HFFc6 (cell line): ENCODE measurements at places on chromosomes 13 and 19.

- DNase-seq: peak; percentile 13
Measured at GRCh38 chr13:93227280-93227877, 772 bp downstream of the GPC6 start.

DNA sequence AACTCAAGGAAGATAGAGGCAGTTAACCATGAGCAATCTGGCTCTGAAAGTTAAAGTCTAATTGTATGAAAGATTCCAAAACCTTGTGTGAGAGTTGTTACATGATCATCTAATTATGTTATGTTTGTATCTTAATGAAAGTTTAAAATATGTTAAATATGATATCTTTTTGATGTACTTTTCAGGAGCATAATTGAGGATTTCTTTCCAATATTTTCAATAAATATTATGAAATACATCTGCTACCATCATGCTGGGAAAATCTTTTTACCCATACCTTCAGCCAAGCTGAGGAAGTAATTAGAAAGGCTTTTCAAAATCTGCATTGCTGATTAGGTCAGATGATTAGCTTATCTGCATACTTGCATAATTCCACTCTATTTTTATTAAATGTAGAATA, 318.4 kb downstream of the KLF12 start:
- DNase-seq: no peak

DNA sequence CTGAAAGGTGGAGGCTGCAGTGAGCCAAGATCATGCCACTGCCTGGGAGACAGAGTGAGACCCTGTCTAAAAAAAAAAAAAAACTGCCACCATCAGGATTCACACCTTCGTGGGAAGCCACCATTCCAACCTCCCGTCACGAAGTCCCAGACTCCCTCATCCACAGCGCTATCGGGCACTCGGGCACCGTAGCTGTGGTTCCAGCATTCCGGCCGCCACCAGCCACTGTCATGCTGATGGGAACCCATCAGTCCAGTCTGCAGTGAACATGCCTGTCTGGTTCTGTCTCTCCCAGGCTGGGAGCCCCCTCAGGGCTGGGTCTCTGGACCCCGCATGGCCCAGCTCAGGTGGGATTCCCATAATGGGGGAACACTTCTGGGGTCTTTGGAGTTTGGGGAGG, 27.5 kb downstream of the TINCR start:
- no peak for DNase-seq

GRCh38 chr13:112777637-112778406, 88.0 kb downstream of the ATP11A start:
- DNase-seq: no peak

DNA sequence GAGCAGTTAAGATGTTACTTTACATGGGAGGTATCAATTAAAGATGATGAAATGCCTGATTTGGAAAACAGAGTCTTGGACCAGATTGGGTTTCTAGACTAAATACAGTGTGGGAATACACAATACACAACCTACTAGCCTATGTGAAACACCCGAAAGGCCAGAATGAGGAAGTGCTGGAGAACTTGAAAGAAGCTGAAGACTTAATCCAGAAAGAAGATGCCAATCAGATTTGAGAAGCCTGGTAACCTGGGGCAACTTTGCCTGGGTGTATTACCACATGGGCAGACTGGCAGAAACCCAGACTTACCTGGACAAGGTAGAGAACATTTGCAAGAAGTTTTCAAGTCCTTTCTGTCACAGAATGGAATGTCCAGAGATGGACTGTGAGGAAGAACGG, 43.2 kb downstream of the N4BP2L1 start:
- DNase-seq: no peak

DNA sequence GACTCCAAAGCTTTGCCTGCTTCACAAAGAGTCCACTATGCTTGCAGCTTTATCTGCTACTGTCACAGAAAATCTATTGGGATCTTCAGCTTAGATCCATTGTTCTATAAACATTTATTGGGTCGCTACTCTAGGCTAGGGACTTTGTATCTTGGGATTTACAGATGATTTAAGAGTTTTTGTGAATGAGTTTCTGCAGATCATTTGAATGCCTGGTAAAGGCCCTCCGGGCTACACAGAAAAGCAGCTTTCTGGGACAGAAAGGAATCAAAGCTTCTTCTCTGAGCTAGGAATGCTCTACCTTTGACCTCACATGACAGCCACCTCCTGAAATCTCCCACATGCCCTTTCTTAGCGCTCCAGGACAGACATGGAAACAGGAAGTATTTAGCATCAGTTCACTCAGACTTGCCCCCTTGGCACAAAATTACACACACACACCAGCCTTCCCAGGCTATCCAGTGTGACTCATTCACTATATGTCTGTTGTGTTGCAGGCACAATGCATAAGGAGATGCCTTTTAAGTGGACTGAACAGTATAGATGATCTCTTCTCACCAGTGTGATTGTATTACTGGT, 492.4 kb downstream of the DACH1 start:
- no peak for DNase-seq

DNA sequence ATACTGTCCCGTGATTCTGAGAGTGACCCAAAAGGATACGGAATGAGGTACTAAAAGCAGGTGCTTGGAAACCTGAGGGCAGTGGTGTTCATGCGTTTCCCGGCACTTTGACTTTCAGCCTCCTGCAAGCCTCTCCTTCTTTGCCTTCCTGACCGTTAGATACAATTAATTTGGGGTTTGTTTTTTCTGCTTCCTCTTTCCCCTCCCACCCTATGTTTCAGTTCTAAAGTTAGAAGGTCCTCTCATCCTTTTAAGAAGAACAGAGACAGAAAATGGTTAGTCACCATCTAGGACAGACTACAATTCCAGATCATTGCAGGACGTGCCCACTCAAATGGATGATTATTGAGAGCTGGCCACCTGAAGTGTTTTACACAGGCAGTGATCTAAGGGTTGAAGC, 1.8 kb upstream of the LILRB4 start:
- no peak for DNase-seq

DNA sequence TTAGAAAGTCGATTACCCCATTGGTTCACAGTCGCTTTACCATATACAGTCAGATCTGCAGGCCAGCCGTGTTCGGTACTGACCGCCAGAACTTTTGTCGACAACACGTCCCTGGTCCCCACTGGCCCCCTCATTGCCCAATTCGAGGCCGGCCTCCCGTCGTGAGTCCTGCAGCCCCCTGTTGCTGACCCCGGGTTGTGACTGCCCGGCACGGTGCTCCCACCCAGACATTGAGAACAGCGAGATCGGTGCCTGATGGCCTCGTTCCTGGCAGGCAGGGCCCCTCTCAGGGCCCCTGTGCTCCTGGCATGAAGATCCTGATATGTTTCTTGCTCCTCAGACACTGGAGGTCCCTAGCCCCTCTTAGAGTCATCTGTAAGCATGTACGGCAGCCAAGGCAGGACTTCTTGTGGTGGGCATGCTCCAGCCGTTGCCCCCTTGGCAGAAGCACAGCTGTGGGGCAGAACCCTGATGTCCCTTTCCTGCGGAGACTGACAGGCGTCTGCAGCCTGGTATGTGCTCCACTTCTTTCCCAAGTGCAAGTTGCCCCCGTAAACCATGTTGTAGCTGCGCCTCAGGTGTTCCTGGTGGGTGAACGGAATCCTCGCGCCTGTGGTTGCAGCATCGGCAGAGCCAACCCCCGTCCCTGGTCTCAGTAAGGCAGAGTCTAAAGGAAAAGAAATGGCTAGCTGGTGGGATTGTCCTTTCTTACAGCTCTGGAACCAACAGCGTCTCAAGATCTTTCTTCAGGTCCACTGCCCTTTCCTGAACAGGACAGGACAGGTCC, 123.2 kb upstream of the SPACA7 start:
- DNase-seq: no peak

- DNase-seq: no peak
Measured at GRCh38 chr19:55379174-55379573, 2.5 kb downstream of the TMEM190 start.

- DNase-seq: peak; percentile 47
Measured at GRCh38 chr13:37225414-37226070, 120.1 kb upstream of the CSNK1A1L start.

DNA sequence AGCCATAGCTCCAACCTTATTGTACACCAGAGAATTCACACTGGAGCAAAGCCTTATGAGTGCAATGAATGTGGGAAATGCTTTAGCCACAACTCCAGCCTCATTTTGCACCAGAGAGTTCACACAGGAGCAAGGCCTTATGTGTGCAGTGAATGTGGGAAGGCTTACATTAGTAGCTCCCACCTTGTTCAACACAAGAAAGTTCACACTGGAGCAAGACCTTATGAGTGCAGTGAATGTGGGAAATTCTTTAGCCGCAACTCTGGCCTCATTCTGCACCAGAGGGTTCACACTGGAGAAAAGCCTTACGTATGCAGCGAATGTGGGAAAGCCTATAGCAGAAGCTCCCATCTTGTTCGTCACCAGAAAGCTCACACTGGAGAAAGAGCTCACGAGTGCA, 5.9 kb upstream of the TRAPPC2B start:
- DNase-seq: no peak

- DNase-seq: no peak
Measured at GRCh38 chr13:25992076-25992475, 59.7 kb downstream of the SHISA2 start.

GRCh38 chr13:67806796-67807195, 576.7 kb upstream of the PCDH9 start:
- DNase-seq: no peak

GRCh38 chr19:5494773-5495172, 39.6 kb downstream of the ZNRF4 start:
- DNase-seq: no peak

DNA sequence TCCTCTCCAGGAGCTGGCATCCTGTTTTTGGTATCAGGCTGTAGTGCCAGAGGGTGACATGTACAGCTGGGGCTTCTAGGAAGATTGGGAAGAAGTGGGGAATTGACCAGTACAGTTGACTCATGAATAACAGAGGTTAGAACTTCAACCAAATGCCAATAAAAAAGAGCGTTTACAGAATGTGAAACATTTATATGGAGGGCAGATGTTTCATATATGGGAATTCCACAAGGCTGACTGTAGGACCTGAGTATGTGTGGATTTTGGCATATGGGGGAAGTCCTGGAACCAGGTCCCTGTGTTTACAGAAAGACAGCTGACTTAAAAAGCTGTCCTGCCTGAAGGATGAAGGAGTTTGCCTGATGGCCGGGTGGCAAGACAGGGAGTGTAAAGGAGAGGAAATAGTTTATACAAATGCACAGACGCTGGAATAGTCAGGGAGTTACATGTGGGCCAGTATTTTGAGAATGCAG, 5.2 kb downstream of the CHAMP1 start:
- DNase-seq: peak; percentile 82

- DNase-seq: peak; percentile 44
Measured at GRCh38 chr13:40974460-40975407, 44.4 kb downstream of the ELF1 start.

DNA sequence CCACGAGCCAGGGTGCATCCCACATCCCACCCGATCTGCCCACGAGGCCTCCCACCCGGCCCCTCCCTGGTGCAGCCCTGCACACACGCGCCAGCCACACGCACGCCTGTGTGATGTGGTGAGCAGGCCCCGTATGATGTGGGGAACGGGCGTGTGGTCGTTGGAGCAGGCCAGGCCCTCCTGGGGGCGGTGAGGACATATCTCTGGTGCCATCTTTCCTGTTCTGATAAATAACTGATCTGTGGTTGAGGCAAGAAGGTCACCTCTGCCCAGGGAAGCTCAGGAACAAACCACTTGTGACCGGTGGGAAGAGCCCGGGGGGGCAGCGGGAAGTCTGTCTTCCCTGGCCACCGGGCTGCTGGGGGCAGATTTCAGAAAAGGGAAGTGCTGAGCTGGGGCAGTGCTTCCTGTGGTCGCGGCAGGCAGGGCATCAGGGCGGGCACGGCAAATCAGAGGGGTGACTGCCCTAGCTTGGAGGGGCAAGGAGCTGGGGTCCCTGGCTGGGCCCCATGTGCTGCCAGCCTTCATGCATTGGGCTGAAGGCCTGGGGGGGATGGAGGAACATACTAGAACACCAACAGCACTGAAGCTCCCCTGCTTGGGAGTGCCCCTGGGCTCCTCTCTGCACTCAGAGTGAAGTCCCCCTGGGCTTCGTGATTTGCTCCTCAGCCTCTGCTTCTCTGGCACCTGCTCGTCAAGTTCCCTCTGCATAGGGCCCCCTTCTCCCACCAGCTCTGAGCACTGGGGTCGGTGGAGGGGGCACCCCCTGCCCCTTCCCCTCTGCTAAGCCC, 35.2 kb upstream of the SLC7A10 start:
- no peak for DNase-seq

GRCh38 chr13:98919566-98919965, 58.3 kb downstream of the DOCK9 start:
- no peak for DNase-seq

GRCh38 chr13:39900106-39900750, 244.8 kb downstream of the COG6 start:
- DNase-seq: no peak

DNA sequence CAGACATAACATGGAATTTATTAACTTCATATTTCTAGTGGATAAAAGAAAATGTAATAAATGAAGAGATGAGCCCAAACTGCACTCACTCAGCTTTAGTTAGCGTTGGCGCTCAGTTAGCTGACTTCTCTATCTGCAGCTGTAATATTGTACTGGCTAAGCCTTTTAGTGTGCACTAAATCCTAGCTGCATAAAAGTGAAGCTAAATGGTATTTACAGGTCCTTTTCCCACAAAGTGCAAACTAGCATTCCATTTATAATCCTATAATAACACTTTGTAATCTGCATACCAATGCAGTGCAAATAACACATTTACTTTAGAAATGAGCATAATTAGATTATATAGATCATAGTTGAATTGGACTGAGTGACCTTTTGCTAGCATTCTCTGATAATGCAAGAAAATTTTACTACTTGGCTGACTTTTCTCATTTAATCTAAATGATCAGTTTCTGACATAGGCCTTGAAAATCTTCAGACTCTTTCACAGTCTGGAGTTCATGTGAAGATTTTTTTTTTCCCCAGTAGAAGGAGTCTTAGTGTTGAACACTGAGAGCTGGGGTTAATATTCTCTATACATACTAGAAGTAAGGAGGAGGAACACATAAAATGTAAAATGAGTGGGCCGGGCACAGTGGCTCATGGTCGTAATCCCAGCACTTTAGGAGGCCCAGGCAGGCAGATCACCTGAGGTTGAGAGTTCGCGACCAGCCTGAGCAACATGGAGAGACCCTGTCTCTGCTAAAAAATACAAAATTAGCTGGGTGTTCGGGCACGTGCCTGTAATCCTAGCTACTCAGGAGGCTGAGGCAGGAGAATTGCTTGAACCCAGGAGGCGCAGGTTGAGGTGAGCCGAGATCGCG, 1426.4 kb downstream of the PCDH9 start:
- DNase-seq: no peak

- DNase-seq: no peak
Measured at GRCh38 chr19:48879025-48879637, 6.9 kb downstream of the PPP1R15A start.

DNA sequence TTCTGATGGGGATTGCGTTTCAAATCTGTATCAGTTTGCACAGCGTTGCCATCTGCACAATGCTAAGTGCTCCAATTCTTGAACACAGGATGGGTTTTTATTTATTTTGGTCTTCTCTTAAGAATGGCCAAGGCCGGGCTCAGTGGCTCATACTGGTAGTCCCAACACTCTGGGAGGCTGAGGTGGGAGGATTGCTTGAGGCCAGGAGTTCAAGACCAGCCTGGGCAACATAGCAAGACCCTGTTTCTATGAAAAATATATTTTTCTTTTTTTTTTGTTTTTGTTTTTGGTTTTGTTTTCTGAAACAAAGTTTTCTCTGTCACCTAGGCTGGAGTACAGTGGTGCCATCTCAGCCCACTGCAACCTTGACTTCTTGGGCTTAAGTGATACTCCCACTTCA, 5.5 kb upstream of the YJEFN3 start:
- DNase-seq: no peak
